Mucosa of gallbladder (tissue), 1 donor: ENCODE measurements at places on chromosomes 1 and 21.

- DNase-seq, result no peak
Observed at GRCh38 chr1:155569988-155570592, 7.5 kb upstream of the ASH1L start.

GRCh38 chr21:28445141-28445830, 547.4 kb downstream of the LTN1 start:
- DNase-seq, result no peak

GRCh38 chr1:15224974-15225373, 22.0 kb upstream of the FHAD1 start:
- DNase-seq, result no peak

GRCh38 chr21:46393451-46393940, 65.2 kb upstream of the DIP2A start:
- no peak for DNase-seq

- DNase-seq, result no peak
Observed at GRCh38 chr1:106952776-106953175, 103.7 kb upstream of the PRMT6 start.

- DNase-seq, result no peak
Observed at GRCh38 chr1:89633800-89634625, 1.1 kb downstream of the LRRC8C start.

GRCh38 chr1:5943343-5944124, 48.7 kb downstream of the NPHP4 start:
- no peak for DNase-seq

DNA sequence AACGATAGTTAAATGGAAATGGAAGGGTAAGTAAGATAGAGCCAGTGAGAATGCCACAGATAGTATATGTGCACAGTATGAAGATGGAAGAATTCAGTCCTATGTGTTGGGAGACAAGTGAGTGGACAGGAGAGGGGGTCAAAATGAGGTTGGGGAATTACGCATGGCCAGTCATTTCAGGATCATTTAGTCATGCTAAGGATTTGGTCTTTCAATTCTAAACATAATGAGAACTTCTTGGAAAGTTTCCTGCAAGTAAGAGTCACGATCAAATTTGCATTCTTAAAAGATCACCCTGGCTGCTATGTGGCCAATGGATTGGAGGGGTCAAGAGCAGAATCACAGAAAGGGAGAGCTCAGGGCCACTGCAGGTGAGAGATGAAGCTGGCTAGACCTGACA, 64.0 kb upstream of the KCNK2 start:
- DNase-seq, result no peak

GRCh38 chr1:212290608-212291007, 5.4 kb downstream of the PPP2R5A start:
- no peak for DNase-seq

- DNase-seq, result no peak
Observed at GRCh38 chr1:205896351-205896750, 46.4 kb upstream of the PM20D1 start.

DNA sequence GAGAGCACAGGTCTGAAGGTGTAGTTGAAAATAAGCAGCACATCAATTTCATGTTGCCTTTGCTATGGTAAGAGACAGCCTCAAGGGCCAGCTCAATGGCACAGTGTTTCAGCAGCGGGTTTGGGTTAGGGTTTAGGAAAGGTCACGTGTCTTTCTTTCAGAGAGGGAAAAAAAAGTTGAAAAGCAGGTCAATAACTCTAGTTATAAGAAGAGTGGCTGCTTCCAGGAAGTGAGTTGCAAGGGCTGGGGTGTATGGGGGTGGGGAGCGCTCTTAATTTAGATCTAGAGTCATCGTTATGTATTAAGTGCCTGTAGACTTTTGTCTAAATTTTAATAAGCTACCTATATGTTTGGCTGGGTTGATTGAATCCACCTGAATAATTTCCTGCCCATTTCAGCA, 118.5 kb upstream of the SPAG17 start:
- DNase-seq, result no peak

DNA sequence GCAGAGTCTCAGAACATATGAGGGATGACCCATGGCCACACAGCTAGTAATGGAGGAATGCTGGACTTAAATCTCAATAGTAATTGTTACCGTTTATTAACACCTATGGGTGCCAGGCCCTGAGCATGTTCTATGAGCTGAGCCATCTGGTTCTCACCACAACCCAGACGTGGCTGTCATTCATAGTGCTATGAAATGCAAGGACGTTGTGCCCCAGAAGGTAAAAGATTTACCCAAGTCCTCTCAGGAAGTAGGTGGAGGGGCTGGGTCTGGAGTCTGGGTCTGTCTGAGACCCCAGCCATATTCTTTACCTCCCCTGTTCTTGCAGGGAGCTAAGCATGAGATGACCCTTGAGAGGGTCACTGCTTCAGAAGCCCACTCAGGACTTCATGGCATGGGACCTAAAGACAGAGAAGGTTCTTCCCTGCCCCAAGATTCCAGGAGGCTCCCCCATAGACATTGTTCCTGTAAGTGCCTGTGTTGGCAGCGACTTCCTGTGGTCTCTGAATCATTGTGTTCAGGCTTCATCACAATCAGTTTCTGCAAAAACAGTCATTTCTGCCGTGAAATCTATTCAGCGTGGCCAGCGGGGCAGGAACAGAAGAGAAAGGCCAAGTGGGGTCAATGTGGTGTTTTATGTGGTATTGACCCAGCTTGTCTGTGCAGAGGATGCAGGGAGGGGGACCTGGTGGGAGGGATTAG, 475.4 kb downstream of the PTPRU start:
- DNase-seq, result no peak

DNA sequence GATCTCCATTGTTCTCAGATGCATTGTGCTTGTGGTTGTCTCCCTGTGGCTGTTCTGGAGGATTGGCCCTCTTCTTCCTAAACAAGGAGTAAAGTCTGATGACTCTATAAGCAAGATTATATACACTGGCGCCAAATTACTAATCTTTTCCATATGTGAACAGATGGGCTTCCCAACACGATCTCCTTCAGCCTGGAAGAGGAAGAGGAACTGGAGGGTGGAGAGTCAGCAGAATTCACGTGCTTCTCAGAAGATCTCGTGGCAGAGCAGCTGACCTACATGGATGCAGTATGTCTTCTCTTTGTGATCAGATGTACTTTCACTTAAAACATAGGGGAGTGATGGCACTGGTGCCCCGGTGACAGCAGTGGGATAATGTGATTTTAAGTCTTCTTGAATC, 78.7 kb downstream of the RGL1 start:
- no peak for DNase-seq

- DNase-seq, result no peak
Observed at GRCh38 chr1:85144351-85144750, 56.5 kb downstream of the SYDE2 start.

DNA sequence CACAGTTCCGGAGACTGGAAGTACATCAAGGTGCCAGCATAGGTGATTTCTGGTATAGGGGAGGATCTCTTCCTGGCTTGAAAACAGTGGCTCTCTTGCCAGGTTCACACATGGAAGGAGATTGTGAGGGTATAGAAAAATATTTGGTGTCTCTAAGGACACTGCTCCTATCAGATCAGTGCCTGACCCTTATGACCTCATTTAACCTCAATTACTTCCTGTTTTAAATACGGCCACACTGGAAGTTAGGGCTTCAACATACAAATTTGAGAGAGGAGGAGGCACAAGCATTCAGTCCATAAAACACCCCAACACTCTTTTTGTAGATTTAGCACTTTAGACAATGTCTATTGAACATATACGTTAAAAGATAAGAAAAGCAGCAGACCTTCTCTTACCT, 37.0 kb downstream of the COL6A1 start:
- DNase-seq, result no peak

GRCh38 chr1:58702261-58703141, 2.6 kb upstream of the MYSM1 start:
- DNase-seq, result no peak

DNA sequence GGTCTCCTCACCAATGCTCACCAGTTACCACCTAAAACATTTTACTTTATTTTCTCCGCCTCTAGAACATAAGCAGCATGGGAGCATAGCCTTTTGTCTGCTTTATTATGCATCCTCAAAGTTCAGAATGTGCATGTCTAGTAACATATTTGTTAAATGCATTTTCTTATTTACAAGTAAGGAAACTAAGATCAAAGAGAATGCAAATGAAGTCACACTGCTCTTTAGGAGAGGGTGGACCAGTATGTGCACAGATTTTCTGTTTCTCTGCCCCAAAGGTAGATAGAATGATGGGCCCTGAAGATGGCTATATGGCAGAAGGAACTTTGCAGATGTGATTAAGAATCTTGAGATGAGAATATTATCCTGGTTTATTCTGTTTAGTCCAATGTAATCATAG, 9.7 kb upstream of the WARS2 start:
- no peak for DNase-seq

DNA sequence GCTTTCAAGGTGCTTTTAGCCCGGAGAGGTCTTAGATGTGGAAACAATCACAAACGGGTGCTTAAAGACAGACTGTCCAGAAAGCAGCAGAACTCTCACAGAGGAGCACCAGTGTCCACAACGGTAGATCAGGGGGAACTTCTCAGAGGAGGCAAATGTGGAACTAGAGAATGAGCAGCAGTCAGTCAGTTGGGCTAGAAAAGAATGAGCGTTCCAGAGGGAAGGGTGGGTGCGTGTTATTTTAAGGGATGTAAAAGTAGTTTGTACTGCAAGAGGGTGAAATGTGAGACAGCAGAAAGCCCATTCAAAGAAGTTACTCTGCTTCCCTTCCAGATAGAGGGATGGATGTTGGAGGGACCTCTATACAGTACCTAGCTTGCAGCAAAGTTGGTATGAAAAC, 30.9 kb downstream of the RGS5 start:
- no peak for DNase-seq

- DNase-seq, result no peak
Observed at GRCh38 chr1:2887941-2888855, 86.7 kb upstream of the TTC34 start.

DNA sequence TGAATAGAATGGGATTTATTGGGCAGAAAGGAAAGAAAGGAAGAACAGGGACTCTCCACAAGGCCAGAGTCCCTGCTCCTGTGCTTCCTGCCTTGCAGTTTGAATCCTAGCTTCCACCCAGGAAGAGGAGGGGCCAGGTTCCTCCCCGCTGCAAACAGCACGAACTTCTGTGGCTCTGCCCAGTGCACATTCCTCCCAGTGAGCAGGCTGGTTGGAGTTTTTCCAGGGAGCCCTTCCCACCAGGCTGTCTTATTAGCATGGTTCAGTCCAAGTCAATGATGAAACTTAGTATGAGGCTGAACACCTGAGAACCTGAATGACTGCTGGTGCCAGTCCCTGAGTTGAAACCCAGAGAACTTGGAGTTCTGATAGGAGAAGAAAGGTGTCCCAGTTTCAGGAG, 247.2 kb downstream of the DUSP10 start:
- peak; percentile 16 for DNase-seq

DNA sequence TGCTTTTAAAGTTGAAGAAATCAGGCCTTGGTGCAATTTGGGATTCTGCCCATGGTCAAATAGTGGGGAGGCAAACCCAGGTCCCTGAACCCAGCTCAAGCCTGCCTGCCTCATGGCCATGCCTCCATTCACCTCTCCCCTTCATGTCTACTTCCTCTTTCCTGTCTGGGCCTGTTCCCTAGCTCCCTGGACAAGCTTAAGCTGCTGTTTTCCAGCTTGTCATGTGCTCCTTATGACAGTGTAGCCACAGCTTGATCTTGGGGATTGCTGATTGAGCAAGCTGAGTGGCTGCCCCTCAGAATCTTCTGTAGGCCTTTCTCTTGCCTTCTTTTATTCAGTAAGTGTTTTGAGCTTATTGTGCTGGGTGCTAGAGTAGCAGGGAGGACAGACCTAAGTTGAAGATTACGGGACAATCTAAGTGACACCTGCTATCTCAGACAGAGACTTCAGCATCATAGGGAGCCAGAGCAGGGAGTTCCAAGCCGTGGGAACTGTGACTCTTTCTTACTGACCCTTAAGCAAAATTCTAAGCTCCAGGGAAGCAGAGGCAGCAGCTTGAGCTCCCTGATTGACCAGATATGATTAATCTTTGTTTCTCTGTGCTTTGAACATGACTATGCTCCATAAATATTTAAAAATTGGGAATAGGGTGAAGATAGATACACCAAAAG, 520 bp upstream of the MR1 start:
- DNase-seq, result peak; percentile 44

DNA sequence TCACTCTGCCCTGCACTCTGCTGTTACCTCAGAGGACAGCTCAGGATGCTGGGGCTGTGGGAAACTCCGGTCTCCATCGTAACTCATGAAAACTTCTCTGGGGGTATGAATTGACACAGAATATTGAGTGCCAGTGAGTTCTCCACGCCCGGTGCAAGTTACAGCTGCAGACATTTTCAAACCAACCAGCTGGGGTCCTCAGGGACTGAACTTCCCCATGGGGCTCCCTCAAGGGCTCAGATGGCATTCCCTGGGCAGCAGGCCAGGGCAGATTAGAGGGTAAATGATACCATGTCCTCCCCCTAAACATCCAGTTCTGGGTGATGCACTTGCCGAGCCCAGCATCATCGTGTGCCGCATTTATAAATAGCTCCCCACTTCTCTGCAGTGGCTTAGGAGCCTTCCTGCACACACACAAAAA, 27.8 kb upstream of the CCSAP start:
- DNase-seq, result no peak

- no peak for DNase-seq
Observed at GRCh38 chr1:100834777-100835660, 59.6 kb downstream of the EXTL2 start.

- DNase-seq, result no peak
Observed at GRCh38 chr1:19860418-19860817, 21.8 kb upstream of the OTUD3 start.

DNA sequence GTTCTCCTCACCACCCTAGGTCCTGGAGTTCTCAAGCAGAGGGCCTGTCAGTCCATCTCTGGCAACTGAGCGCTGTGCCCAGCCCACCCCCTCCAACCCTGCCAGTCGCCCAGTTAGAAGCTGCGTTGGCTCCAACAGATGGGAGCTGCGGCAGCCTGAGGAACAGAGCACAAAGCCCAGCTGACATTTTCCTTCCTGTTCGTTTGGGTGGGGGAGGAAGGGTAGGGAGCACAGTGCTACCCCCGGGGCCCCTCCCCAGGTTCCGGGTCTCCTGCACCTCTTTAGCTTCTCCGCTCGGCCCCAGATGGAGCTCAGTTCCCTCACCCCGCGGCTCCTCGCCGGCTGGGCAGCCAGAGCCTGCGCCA, 1.4 kb downstream of the LRRN2 start:
- DNase-seq, result no peak

DNA sequence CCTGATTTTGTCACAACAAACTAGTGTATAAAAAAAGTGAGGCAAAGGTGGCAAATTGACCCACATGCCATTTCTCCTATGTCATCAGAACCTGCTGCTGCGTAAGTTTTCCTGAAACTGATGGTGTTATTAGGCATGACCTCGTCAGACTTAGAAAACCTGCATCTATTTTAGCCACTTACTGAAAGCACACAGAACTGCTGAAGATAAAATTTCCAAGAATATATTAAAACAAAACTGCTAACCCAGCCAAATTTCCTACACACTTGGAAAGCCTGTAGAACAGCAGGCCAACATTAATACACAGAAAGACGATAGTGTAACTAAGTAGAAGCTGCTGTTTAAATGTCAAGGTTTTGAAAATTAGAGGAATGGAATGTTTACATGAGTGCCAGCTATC, 674.5 kb upstream of the CXADR start:
- no peak for DNase-seq

- DNase-seq, result peak; percentile 36
Observed at GRCh38 chr1:58576325-58576726, 726 bp downstream of the TACSTD2 start.

- DNase-seq, result peak; percentile 74
Observed at GRCh38 chr1:206544562-206545257, 37.4 kb downstream of the RASSF5 start.
